ENCODE measurements at places on chromosomes 11 and 22.

GRCh38 chr11:75346912-75347647 is 4.4 kb downstream of the ARRB1 start:
- DNase-seq, result no peak

DNA sequence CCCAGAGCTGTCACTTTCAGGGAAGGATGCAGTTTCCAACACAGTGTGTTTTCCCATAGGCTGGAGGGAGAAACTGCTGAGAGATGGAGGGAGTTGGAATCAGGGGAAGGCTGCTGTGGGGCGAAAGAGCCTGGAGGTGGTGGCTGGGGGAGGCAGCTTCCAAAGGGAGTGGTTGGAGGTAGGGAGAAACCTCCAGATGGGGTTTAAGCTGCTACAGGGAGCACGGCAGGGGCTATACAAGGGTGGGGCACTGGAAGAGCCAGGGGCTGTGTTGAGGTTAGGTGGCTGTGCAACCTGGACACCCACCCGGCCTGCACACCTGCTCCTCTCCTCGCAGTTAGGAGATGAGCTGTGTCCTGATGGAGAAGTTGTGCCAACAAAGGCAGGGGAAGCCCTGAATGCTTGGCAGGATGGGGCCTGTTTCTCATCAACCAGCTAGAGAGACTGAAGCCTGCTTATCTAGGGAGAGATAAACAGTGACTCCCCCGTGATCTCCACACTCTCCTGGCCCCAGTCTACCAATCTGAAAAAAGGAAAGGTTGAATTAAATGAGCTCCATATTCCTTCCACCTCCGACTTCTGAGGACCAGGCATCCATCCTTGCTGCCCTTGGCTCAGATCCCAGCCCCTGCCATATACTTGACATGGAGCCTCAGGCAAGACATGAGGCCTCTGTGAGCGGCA is 3.6 kb upstream of the SLCO2B1 start:
- DNase-seq, result no peak

GRCh38 chr11:111327908-111328624 is 29.7 kb downstream of the POU2AF3 start:
- no peak for DNase-seq

GRCh38 chr11:44315947-44316658 is 6.2 kb upstream of the ALX4 start:
- DNase-seq, result no peak

DNA sequence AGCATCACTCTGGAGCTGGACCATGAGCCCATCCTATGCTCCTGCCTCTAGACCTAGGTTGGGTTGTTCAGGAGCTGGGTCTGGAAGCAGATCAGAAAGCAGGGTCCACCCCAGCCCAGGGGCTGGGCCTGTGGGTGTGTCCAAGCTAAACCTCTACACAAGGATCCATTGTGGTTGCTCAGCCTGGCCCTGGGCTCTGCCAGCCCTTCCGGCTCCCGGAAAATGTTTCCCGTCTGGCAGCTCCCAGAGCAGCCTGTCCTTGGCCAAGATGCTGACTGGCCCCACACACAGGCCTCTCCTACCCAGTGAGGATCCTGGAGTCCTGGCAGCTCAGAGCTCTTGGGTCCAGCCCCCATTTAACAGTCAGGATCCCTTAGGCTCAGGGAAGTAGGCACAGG is 35.3 kb upstream of the FCHSD2 start:
- no peak for DNase-seq

DNA sequence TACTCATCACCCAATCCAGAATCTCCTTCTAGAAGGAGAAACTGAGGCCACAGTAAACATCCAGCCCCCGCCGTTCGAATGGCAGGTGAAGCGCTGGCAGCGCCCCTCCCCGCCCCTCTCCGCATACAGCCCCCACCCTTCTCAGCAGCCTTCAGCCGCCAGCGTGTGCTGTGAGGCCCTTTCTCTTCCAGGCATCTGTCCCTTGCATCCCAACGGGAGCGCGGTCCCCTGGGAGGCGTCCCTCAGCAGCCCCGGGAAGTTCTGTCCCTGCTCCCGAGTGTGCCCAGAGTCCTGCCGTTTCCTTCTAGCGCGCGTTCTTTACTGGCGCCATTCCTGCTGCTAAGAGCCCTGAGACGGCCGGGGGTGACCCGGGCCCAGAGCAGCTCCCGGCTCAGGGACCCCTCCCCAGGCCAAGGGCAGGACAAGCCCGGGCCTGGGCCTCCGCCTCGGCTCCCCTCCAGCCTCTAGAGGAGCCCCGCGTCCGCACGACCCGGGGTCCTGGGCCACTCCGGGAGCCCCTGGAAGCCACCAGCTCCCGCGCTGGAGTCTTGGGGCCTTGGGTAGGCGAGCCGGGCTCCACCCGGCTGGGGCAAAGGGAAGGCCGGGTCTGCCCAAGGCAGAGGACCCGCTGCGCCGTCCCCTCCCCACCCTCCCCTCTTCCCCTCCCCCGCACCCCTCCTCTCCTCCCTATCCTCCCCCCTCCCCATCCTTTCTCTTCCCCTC is 450.4 kb downstream of the OPCML start:
- DNase-seq, result no peak

DNA sequence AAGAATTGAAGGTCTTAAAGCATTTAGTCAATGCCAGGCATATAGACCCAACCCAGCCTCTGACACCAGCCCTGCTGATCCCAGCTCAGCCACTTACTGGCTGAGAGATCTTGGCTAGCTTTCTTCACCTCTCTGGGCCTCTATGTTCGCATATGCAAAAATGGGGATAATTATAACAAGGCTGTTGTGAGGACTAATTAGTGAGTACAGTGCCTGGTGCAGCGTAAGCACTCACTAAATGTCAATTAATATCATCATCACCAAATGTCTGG is 10.5 kb downstream of the CHST1 start:
- DNase-seq, result no peak

- peak; percentile 4 for DNase-seq
Measured at GRCh38 chr11:16512899-16513241, 156.5 kb upstream of the SOX6 start.

DNA sequence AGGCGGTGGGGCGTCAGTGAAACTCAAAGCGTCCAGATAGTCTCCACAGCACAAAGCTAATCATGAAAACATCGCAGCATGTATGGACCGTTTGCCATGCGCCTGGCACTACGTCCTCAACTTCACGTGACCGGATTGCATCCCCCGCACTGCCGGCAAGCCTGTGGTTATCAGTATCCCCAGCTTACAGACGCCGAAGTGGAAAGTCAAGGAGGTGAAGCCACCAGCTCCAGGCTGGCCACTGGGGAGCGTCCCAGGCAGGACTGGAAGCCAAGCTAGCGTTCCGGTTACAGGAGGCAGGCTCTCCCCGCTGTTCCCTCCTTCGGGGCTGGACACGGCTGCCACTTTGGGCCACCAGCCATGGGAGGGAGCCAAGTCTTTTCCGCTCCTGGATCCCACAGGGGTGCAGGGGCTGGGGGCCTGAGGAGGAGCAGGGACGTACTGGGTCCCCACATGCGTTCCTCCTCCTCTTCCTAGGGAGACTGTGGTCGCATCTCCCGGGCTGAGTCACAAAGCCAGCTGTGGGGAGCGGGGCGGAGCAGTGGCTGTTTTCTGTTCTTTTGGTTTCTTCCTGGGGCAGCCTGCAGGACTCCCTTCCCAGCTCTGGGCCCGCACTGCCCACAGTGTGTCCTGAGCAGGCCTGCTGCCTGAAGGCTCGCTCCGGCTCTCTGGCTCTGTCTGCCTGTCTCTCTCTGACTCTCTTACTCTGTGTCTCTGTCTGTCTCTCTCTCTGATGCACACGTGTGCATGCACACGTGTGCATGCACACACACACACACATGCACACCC is 4.3 kb upstream of the OSBPL5 start:
- no peak for DNase-seq

DNA sequence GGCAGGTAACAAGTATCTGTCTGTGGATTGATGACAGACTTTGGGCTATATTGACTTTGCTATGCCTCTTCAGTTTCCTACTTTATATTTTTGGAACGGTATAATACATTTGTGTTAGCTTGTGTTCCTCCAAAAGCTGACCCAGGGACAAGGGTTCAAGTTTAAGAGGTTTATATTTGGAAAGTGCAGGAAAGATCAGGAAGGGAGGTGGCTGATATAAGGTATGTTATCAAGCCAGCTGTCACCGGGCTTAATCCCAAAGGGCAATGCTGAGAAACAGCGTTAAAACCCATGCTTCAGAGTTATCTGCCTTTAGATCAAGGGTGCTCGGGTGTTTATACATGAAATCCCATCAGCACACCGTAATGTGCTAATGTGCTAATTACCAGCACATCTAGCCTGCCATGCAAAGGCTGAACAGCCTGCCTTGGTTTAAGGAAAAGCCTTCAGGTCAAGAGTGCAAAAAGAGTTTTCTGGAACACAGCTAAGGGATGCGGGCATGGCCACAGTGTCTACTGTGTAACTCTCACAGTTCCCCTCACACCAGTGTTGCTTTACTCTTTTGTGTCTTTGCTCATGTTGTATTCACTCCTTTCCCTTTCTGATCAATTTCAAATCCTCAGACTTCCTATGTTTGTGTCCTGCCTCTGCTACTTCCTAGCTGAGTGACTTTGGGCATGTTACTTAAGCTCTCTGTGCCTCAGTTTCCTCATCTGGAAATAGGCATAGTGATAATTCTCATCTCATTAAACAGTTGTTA is 77.5 kb downstream of the BDNF start:
- DNase-seq, result no peak

DNA sequence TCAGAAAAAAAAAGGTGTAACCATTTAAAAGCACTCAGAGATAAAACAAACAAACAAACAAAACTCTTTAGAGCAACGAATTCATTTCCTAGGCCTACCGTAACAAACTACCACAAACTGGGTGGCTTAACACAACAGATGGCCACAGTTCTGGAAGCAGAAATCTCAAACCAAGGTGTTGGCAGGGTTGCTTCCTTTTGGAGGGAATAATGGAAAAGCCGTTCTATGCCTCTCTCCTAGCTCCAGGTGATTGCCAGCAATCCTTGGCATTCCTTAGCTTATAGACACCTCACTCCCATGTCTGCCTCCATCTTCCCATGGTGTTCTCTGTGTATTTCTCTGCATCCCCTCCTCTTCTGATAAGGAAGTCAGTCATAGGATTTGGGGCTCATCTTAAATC is 200.4 kb downstream of the RAB38 start:
- DNase-seq, result no peak

GRCh38 chr11:45238724-45239123 is 47.4 kb downstream of the SYT13 start:
- DNase-seq, result no peak

DNA sequence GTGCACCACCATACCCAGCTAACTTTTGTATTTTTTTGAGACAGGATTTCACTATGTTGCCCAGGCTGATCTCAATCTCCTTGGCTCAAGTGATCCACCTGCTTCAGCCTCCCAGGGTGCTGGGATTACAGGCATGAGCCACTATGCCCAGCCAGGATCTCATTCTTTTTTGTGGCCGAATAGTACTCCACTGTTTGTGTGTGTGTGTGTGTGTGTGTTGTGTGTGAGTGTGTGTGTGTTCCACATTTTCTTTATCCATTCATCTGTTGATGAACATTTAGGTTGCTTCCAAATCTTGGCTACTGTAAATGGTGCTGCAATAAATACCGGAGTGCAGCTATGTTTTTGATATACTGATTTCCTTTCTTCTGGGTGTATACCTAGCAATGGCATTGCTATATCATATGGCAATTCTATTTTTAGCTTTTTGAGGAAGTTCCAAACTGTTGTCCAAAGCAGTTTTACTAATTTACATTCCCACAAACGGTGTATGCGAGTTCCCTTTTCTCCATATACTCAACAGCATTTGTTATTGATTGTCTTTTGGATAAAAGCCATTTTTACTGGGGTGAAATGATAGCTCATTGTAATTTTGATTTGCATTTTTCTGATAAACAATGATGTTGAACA is 105.4 kb downstream of the TTC28 start:
- no peak for DNase-seq

GRCh38 chr11:27485930-27486773 is 13.6 kb upstream of the LGR4 start:
- DNase-seq, result no peak

DNA sequence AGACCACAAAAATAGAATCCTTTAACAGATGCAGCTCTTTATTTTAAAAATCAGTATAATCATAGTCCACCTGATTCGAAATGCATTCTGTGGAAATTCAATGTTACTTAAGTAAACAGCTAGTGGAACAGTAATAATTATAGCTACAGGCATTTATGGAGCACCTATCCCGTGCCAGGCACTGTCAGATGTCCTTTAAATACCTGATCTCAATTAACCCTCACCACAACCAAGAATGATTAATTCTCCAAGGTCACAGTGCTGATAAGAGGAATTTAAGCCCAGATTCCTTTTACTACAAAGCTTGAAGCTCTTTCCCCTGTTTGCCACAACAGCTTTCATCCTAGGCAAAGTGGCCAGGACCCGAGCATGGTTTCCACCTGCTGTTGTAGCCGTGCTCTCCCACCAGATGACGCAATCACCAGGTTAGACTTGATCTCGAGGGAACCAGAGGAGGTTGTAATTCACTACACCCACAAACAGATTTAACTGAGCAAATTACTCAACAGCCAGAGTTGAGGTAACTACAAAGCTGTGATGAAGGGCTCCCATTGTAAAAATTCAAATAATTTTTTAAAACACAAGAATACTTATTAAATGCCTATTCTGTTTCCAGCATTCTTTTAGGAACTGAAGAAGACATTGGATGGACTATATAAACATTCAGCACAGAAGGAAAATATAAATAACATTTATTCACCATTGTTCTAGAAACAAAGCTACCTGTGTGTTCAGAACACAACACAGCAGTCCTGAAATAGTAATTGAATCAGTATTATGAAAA is 10.3 kb downstream of the PRDM10 start:
- DNase-seq, result no peak

DNA sequence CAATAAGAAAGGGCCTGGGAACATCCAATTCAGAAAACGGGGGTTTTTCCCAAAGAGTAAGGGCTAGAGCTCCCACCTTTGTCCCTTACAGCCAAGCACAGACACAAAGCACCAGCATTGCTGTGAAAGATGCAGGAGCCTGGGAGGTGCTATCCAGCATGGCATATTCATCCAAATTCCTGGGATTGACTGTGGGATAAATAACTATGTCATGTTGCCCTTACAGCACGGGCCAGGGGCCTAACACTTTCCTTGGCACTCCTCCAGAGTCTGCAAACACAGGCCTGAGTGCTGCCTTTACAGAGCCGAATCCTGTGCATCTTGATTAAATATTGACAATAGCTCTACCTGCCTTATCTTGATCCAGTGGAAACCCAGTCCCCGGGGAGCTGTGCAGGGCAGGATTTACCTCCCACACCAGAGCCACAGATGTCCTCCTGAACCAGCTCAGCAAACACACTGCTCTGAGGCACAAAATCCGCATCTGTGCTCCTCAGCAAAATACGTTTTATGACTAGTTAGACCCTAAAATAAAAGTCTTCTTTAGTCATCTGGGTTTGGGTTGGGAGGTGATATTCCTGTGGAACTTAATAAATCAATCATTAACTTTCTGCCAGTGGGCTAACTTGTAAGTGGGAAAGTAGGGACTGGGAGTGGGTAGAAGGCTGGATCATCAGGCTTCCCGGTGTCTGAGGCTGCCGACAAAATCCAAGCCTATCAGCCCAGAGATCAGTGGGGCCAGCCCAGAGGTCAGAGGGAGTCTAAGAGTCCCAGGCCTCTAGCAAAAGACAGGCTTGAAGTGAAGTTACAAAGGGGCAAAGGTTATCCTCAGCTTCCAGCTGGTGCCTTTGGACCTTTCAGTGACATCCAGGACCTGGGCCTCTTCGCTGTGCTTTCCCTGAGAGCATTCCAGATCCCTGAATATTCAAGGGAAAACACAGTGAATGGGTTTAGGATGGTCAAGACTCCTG is 36.5 kb downstream of the POU2AF3 start:
- no peak for DNase-seq

Measured in GM19239 (cell line).